ENCODE measurements at places on chromosomes 2 and 18. TPM values are rescaled to one million over a fixed set of nuclear protein-coding genes. Genes with fewer than 3 reads are reported as not detected.

- H3K36me3 ChIP-seq, result no peaks in the 10 kb centered on the region
- no peak overlapping the region for H3K27ac ChIP-seq
- no peaks in the 10 kb centered on the region for H3K4me1 ChIP-seq
- no peak overlapping the region for H3K4me3 ChIP-seq
Measured at GRCh38 chr2:222255090-222255489, 43.7 kb downstream of the PAX3 start.

GRCh38 chr2:84874381-84875212 is 6.3 kb downstream of the TRABD2A start:
- no peak overlapping the region for H3K4me3 ChIP-seq
- H3K36me3 ChIP-seq, result no peaks in the 10 kb centered on the region
- peaks cover 5% of the 10 kb centered on the region for H3K27me3 ChIP-seq
- H3K27ac ChIP-seq, result no peak overlapping the region
- H3K4me1 ChIP-seq, result peaks cover under 1% of the 10 kb centered on the region

DNA sequence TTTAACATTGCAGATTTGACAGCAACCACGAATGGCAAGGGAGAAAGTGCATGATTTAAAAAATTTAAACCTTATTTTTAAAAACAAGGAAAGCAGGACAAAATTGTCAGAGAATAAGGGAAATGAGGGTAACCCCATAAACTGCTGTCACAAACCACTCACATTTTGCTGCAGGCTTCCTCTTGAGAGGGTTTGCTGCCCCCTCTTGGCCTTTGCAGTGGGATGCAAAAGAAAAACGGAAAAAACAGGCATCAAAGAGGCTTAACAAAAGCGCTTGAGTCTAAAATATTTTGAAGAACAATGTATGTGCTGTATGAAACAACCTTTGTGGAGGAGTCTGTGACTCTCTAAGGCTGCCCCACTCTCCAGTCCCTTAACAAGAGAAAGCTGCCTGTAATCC is 91.6 kb downstream of the TMX3 start:
- H3K27me3 ChIP-seq, result no peaks in the 10 kb centered on the region
- H3K4me3 ChIP-seq, result no peak overlapping the region
- H3K36me3 ChIP-seq, result no peaks in the 10 kb centered on the region
- DNase-seq, result no peak

DNA sequence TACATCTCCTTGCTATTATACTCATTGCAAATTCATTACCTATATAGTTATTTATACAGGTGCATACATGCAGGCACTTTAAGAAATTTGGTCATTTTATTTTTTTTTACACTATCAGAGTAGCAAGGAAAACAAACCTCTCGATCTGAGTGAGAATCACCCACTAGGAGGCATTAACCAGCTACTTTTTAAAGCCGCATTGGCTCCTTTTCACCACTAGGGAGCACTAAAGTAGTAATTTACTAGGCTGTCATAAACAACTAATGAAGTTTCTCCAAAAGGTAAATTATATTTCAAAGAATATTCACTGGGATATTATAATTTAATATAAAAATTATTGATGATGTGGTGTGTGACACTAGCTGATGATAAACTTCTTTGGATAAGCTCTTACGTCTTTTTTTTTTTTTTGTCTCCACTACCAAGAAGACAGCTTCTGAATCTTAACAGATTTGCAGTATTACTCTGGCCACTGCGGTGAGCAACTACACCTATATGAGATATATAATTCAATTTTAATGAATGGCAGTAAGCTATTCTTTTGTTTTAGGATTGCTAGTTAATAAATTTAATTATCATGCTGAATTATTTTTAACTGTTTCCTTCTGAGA is 101.9 kb downstream of the NOL4 start:
- no peaks in the 10 kb centered on the region for H3K36me3 ChIP-seq
- H3K4me3 ChIP-seq, result no peak overlapping the region
- H3K4me1 ChIP-seq, result no peaks in the 10 kb centered on the region
- H3K27ac ChIP-seq, result no peak overlapping the region
- H3K27me3 ChIP-seq, result no peaks in the 10 kb centered on the region

- H3K4me3 ChIP-seq, result no peak overlapping the region
- H3K36me3 ChIP-seq, result no peaks in the 10 kb centered on the region
- no peaks in the 10 kb centered on the region for H3K4me1 ChIP-seq
Measured at GRCh38 chr18:63686871-63687270, 15.9 kb upstream of the SERPINB11 start.

DNA sequence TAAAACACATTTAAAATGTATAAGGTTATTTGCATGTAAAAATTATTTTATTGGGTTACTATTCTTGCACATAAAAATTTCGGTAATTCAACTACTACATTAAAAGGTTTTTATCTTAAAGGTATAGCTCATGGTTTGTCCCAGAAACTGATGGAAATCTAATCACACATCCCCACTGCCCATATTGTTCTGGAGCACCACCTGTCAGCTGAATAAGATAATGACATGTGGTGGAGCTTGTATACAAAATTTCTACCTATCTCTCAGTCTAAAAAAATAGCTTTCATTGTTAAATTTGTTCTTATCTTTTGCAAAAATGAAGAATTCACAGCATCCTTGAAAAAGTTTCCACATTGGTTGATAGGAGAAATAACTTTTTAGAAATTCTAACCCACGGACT is 18.3 kb downstream of the ERBB4 start:
- no peaks in the 10 kb centered on the region for H3K4me1 ChIP-seq
- H3K4me3 ChIP-seq, result no peak overlapping the region
- H3K27ac ChIP-seq, result no peak overlapping the region
- H3K36me3 ChIP-seq, result no peaks in the 10 kb centered on the region

- no peak overlapping the region for H3K27ac ChIP-seq
- H3K4me1 ChIP-seq, result peaks cover 2% of the 10 kb centered on the region
- H3K36me3 ChIP-seq, result no peaks in the 10 kb centered on the region
- no peak for DNase-seq
Measured at GRCh38 chr2:221262651-221263050, 309.5 kb downstream of the EPHA4 start.

DNA sequence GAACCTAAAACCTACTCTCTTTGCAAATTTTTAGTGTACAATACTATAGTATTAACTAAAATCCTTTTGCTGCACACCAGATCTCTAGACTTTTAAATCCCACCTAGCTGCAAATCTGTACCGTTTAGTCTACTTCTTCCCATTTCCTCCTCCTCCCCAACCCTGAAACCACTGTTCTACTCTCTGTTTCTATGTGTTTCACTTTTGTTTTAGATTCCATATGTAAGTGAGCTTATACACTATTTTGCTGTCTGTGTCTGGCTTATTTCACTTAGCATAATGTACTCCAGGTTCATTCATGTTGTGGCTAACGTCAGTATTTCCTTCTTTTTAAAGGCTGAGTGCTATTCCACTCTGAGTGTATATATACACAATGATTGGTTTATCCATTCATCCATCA is 18.4 kb upstream of the DSC2 start:
- no peak overlapping the region for H3K4me3 ChIP-seq
- no peak overlapping the region for H3K27ac ChIP-seq
- no peak for DNase-seq
- no peaks in the 10 kb centered on the region for H3K27me3 ChIP-seq
- H3K36me3 ChIP-seq, result no peaks in the 10 kb centered on the region

GRCh38 chr2:95303191-95303919 is 6.2 kb downstream of the KCNIP3 start:
- no peaks in the 10 kb centered on the region for H3K4me1 ChIP-seq
- no peak overlapping the region for H3K27ac ChIP-seq
- H3K36me3 ChIP-seq, result no peaks in the 10 kb centered on the region

- no peak overlapping the region for H3K27ac ChIP-seq
- DNase-seq, result peak; percentile 70
- H3K36me3 ChIP-seq, result no peaks in the 10 kb centered on the region
- H3K4me3 ChIP-seq, result no peak overlapping the region
Measured at GRCh38 chr18:13280070-13280795, 61.7 kb downstream of the LDLRAD4 start.

DNA sequence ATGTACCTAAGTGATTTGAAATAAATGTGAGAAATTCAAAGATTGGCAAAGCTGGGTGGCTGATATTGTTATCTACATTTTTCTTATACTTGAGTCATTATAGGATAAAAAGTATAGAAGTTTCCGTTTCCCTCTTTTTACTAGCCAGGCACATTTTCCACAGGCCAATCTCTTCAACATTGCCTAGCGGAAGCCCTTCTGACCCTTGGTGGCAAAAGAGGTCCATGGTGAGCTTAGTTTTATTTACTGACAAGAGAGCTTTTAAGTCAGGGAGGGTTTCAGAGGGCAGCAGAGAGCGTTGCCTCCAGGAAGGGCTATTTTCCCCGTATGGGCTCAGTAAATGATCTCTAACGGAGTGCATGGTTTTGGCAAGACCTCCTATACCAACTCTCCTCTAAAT is 15.1 kb upstream of the RHOB start:
- H3K27me3 ChIP-seq, result no peaks in the 10 kb centered on the region
- H3K4me3 ChIP-seq, result no peak overlapping the region
- no peak overlapping the region for H3K27ac ChIP-seq
- no peaks in the 10 kb centered on the region for H3K36me3 ChIP-seq

- H3K4me1 ChIP-seq, result no peaks in the 10 kb centered on the region
- H3K27ac ChIP-seq, result no peak overlapping the region
- H3K36me3 ChIP-seq, result no peaks in the 10 kb centered on the region
- no peak for DNase-seq
Measured at GRCh38 chr18:23203891-23204432, 68.7 kb downstream of the CABLES1 start.

DNA sequence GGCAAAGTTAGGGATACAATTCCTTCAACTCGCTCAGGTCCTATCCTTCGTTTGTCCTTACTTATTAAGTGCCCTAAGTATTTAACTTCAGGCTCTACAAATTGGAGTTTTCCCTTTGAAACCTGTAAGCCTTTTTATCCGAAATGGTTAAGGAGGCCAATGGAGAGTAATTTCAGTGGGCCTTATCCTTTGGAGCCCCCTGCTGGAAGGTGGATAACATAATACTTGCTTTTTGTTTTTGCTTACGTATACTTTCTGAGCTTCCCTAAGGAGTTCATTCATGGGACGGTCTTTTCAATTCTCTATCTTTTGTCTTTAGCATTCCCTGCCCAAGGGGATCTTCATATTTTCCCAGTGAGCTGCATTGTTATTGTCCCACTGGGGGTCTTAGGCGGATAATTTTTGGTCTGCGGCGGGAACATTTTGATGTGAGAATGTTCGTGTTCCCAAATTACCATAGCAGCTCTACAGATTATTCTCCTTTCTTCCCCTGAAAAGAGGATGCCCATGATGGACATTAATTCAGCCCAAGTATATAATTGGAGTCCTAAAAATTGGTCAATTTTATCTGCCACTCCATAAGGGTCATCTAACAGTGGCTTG is 34.4 kb upstream of the TRAPPC8 start:
- H3K4me3 ChIP-seq, result no peak overlapping the region

DNA sequence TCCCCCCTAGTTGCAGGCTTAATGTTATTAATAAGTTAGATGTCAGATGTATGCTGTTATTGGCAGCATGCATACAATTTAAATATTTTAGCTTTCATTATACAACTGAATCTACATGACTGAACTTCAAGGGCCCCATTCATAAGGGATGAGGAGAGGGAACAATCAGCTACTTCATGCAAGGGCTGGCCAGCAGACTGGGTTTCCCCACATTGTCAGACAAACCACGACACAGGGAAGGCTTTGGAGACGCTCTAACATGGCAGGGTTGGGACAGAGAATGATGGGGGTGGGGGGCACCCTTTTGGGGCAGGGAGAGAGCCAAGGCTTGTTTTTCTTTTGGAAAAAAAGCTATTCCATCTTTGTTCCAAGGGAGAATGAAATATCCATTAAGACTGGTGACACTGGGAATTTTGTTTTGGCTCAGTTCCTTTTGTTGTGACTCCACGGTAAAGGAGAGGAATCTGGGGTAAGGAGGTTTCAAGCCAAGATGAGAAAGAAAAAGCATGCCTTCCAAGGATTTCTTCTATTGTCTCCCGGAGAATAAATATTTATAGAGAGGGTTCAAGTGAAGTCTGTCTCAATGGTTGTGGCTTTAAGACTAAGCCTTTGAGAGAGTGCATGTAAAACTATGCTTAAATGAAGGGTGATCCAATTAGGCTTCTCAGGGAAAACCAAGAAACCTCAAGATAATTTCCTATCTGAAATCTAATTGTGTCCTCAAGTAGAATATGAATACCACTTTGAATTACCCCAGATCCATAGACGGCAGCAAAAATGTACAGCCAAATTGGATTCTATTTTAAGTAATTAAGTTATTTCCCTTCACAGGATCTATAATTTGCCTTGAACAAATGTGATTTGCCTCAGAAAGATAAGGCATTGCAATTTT is 5.4 kb downstream of the CXCR4 start:
- peaks cover 13% of the 10 kb centered on the region for H3K4me1 ChIP-seq
- no peak overlapping the region for H3K27ac ChIP-seq
- no peaks in the 10 kb centered on the region for H3K36me3 ChIP-seq
- DNase-seq, result no peak
- H3K27me3 ChIP-seq, result no peaks in the 10 kb centered on the region
- H3K4me3 ChIP-seq, result no peak overlapping the region

DNA sequence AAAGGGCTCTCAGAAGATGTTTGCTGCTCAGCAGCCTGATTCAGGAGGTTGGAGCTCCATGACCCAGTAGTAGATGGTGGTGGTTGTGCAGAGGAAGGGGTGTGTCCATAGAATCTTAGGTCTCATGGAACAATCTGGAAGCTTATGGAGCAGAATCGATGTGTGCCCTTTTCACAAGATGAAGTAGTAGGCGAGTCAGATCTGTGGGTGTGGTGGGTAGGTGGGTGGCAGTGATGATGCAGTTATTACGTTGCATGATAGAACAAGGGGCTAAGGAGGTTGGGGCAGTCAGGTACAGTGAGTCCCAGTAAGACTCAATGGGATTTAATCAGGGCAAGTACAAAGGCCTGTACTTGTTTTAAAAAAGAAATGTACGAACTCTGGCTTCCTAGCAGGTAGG is 9.1 kb downstream of the TET3 start:
- DNase-seq, result no peak
- no peak overlapping the region for H3K4me3 ChIP-seq
- H3K4me1 ChIP-seq, result peaks cover 52% of the 10 kb centered on the region

DNA sequence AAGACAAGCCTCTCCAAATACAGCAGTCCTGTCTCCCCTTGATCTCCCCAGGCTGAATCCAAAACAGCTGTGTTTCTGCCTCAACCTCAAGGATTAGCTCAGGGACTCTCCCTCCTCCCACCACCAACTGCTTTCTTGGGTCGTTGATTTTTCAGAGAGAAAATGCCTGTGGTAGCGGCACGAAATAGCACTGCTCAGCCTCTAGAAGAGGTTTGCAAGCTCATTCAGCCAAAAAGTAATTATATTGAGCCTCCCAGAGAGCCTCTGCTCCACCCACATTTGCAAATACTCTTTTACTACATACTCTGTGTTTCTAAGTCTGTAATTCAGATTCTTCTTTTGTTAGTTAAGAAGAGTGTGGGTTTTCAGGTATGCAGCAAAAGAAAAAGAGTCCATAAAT is 396.4 kb upstream of the TNP1 start:
- no peak overlapping the region for H3K27ac ChIP-seq
- DNase-seq, result no peak
- H3K36me3 ChIP-seq, result no peaks in the 10 kb centered on the region
- no peaks in the 10 kb centered on the region for H3K4me1 ChIP-seq

ALPP gene
- total RNA-seq, result not detected

ANO7 gene
- total RNA-seq, result 1.8 TPM

GDF7 gene
- total RNA-seq, result 0.58 TPM

FMNL2 gene
- total RNA-seq, result 4.7 TPM

YIPF4 gene
- total RNA-seq, result 14.9 TPM

DNAJC27 gene
- 9.6 TPM for total RNA-seq

TMX3 gene
- total RNA-seq, result 28.1 TPM

GPR155 gene
- total RNA-seq, result 13.7 TPM

RESP18 gene
- total RNA-seq, result not detected

CNGA3 gene
- total RNA-seq, result not detected

CACNB4 gene
- 0.82 TPM for total RNA-seq

LYG1 gene
- 0.64 TPM for total RNA-seq

Measured in heart left ventricle (tissue), 16 donors.